Activated T-cell treated with anti-CD3 and anti-CD28 coated beads, Interleukin-2, amount 50 U/mL, for 72 hours (primary cell): ENCODE measurements at places on chromosomes 2 and 18. TPM values are rescaled to one million over a fixed set of nuclear protein-coding genes. Genes with fewer than 3 reads are reported as not detected.

- H3K36me3 ChIP-seq = no peaks in the 10 kb centered on the region
- no peak overlapping the region for H3K4me3 ChIP-seq
These were observed 254.1 kb downstream of the TRIB2 start for GRCh38 chr2:12970861-12971260.

GRCh38 chr2:205642599-205643356 lies 39.5 kb upstream of the NRP2 start:
- DNase-seq = no peak
- H3K4me1 ChIP-seq = peaks cover 14% of the 10 kb centered on the region
- H3K27ac ChIP-seq = no peak overlapping the region
- H3K27me3 ChIP-seq = peaks cover 19% of the 10 kb centered on the region
- peaks cover 1% of the 10 kb centered on the region for H3K36me3 ChIP-seq
- H3K4me3 ChIP-seq = no peak overlapping the region

GRCh38 chr2:138956116-138956515 lies 175.9 kb upstream of the NXPH2 start:
- no peak overlapping the region for H3K4me3 ChIP-seq
- no peak overlapping the region for H3K27ac ChIP-seq
- peaks cover 2% of the 10 kb centered on the region for H3K36me3 ChIP-seq
- H3K27me3 ChIP-seq = no peaks in the 10 kb centered on the region
- H3K4me1 ChIP-seq = no peaks in the 10 kb centered on the region
- no peak for DNase-seq

DNA sequence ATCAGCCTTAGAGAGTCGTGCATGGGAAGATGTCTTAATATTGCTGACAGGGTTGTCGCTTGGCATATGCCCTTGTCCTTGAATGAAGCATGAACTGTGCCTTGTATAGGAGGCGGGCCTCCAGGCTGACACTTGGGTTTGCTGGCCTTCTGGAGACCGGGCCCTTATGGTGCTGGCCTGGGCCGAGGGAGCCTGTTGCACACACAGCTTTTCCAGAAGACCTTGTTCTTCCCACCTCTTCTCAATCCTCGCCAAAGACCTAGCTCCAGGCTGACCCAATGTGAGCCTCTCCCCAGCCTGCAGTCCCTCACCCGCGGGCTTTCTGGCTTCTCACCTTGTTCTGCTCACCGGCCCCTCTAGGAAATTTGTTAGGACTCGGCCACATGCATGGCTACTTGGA lies 199.1 kb downstream of the FAM210A start:
- H3K4me1 ChIP-seq = peaks cover 44% of the 10 kb centered on the region
- no peaks in the 10 kb centered on the region for H3K36me3 ChIP-seq
- no peak overlapping the region for H3K4me3 ChIP-seq
- H3K27me3 ChIP-seq = no peaks in the 10 kb centered on the region
- H3K27ac ChIP-seq = no peak overlapping the region
- DNase-seq = no peak

DNA sequence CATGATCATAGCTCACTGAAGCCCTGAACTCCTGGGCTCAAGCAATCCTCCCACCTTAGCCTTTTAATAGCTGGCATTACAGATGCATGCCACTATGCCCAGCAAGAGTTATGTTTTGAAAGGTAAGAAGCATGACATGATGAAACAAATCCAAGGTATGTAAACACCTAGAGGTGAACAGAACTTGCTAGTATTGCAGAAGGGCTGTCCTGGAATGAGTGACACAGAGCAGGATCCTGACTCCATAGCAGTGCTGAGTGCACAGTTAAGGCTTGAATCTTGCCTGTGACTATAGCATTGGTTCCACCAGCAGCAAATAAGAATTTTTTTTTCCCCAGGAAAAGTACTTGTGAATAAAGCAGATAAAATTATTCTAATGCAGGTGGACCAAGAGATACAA lies 309.5 kb downstream of the PIK3C3 start:
- H3K36me3 ChIP-seq = no peaks in the 10 kb centered on the region
- H3K4me3 ChIP-seq = no peak overlapping the region
- no peaks in the 10 kb centered on the region for H3K27me3 ChIP-seq
- DNase-seq = no peak

DNA sequence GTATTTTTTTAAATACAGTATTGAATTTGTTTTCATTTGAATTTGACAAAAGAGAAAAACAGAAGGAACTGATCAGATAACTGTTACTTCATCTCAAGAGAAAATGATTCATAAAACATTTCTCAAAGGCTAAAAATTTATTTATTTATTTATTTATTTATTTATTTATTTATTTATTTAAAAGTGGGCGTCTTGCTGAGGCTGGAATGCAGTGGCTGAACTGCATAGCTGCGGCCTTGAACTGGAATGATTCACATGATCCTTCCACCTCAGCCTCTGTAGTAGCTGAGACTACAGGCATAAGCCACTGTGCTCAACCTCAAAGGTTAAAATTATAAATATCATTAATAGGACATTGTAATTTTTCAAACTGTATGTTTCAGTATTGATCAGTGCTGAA lies 4.5 kb upstream of the PUM2 start:
- H3K27me3 ChIP-seq = no peaks in the 10 kb centered on the region
- no peaks in the 10 kb centered on the region for H3K36me3 ChIP-seq
- H3K4me3 ChIP-seq = no peak overlapping the region
- DNase-seq = no peak
- H3K4me1 ChIP-seq = peaks cover 6% of the 10 kb centered on the region
- H3K27ac ChIP-seq = no peak overlapping the region

DNA sequence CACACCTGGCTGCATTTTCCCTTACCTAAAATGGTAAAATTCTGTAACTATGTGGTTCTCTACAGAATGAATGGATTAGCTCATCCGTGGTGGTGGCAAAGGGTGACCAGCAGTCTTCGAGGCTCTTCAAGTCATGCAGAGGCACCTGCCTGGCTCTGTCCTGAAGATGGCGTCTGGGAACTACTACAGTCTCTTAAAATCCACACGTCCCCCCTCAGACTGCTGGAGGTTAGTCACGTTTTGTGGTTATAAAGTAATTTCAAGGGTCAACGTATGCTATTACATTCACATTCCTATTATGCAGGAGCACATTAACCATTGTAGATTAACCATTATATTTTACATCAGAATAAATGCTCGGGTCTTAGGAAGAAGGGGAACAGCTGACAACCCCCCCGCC lies 616.7 kb downstream of the GALR1 start:
- H3K27me3 ChIP-seq = no peaks in the 10 kb centered on the region
- no peaks in the 10 kb centered on the region for H3K4me1 ChIP-seq
- no peak for DNase-seq
- H3K36me3 ChIP-seq = no peaks in the 10 kb centered on the region
- no peak overlapping the region for H3K4me3 ChIP-seq

DNA sequence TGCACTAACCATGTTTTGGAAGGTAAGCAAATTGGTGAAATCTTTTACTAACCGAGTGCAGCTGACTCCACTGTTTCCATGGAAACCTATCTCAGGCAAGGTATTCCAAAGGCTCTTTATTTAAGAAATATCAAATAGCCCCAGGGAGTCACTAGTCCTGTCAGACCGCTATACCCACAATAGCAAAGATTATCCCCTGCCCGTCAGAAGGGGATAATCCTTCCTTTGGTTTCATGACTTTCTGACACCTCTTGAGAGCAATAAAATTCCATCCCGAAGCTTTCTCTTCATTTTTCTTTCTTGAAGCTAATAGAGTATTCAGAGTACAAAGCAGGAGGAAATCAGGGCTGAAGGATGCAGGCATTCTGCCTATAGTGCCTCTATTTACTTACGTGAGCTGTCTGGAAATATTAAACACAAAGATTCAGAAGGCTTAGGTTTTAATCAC lies 34.7 kb upstream of the MAP2 start:
- H3K27ac ChIP-seq = no peak overlapping the region
- H3K27me3 ChIP-seq = no peaks in the 10 kb centered on the region
- H3K36me3 ChIP-seq = no peaks in the 10 kb centered on the region
- H3K4me1 ChIP-seq = no peaks in the 10 kb centered on the region
- H3K4me3 ChIP-seq = no peak overlapping the region
- DNase-seq = no peak

DNA sequence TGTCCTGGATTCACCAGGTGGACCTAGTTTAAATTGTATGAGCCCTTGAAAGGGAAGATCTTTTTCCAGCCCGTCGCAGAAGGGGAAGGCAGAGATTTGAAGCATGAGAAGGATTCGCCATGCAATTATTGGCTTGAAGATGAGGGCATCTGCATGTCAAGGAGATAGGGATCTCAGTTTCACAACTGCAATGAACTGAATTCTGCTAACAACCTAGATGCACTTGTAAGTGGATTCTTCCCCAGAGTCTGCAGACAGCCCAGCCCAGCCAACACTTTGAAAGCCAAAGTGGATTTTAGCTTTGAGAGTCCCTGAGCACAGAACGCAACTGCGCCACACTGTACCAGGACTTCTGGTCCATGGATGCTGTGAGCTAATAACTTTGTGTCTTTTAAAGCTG lies 286.0 kb downstream of the TSN start:
- no peak overlapping the region for H3K27ac ChIP-seq
- H3K36me3 ChIP-seq = no peaks in the 10 kb centered on the region
- no peak for DNase-seq
- H3K4me3 ChIP-seq = no peak overlapping the region
- no peaks in the 10 kb centered on the region for H3K27me3 ChIP-seq

PPP1R1C gene
- total RNA-seq = not detected

SMAD7 gene
- total RNA-seq = 21.7 TPM

C2orf80 gene
- total RNA-seq = not detected

EFR3B gene
- total RNA-seq = 0.93 TPM
